CD4-positive, alpha-beta T cell treated with Interleukin-4 for 1 hour (primary cell): ENCODE measurements at places on chromosomes 5 and 9.

DNA sequence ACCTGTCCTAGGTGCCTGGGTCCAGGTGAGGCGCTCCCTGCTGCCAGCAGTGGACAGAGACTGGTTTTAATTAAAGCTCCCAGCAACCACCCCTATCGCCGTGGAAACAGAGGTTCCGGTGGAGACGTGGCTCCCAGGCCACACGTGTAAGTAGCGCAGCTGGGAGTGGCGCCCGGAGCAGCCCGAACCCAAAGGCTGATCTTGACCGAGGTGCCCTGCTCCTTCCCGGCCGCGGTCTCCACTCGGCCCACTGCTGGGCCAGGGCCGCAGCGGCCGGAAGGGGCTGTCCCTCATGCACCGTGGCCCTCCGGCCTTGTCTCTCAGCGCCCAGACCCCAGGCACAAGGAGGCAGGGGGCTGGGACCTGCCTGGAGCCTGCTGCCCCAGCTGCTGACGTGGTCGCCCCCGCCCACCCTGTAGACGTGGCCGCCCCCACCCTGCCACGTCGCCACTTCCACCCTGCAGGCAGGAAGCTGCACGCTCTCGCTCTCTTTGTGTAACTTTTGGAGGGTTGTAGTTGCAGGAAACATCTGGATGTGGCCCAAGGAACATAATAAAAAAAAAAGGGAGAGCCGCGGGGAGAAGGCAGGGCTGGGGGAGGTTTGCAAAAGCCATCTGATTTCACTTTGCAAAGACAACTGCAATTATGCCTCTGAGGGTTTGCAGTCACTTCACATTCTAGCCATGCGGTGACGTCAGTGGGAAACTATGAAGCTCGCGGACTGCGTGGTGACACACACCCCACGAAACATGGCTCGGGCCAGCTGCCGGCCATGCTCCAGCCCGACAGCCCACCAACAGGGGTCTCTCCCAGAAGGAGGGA, 129.9 kb downstream of the RXRA start:
- peak; percentile 84 for DNase-seq

DNA sequence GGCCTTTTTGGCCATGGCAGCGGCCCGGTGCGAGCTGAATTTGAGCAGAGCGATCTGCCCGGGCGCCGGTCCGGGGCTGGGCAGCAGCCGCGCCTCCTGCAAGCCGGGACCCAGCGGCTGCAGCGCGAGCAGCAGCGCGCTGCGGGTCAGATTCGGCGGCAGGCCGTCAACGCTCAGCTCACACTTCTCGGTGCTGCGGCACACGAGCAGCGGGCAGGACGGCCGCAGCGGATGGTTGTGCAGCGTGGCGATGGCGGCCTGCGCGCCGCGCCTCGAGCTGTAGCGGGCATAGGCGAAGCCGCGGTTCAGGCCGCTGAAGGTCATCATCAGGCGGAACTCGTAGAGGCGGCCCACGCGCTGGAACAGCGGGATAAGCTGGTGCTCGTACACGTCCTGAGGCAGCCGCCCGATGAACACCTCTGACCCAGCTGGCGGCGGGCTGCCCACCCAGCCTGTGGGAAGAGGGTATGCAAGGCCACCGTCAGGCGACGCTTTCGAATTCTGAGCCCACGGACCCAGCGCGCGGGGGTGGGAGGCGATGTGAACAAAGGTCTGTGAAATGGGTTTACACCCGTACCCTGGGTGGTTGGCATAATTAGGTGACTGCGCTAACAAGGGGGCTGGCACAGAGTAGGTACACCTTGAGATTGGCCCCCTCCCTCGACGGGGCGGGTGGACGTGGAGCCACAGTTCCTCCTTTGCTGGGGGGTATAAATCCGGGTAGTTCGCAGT, 755 bp downstream of the DND1 start:
- no peak for DNase-seq

- no peak for DNase-seq
These were observed 22.5 kb downstream of the ZNF618 start for GRCh38 chr9:113898596-113898995.

DNA sequence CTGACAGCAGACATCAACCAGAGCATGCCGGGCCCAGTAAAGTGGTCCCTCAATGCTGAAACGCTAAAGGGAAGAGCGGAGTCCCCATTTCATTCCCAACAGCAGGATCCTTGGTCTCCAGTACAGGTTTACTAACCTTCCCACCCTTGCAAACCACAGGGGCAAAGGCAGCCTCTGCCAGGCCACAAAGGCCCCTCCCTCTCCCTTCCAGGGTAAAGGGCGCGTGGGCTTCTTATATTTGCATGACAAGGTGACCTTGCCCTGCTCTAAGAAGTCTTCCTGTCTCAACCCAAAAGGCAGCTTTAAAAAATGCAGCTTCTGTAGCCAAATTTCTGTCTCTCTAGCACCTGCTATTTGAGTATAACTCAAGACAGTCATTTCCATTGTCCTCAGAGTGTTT, 131.5 kb upstream of the PTCH1 start:
- DNase-seq, result no peak

- no peak for DNase-seq
These were observed 257.4 kb upstream of the TRPC7 start for GRCh38 chr5:136622747-136623146.

GRCh38 chr9:127937056-127937387, 632 bp downstream of the DPM2 start:
- no peak for DNase-seq

GRCh38 chr9:133803028-133803585, 65.0 kb upstream of the SARDH start:
- DNase-seq, result no peak

DNA sequence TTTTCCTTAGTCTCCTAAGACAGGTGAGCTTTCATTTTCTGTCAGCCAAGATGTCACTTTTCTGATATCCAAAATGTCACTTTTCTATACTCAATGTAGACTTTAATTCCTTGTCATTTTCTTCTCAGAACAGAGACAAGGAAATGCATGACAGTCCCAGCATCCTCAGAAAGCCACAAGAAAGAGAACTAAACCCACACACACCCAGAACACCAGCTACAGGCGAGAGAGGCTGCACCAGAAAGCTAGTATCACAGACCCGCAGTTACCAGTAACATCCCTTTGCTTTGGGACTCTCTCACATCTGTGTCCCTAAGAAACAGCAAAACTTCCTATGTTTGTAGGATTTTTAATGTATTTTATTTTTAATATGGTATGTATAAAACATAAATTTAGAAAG, 17.1 kb downstream of the TRMO start:
- DNase-seq, result peak; percentile 67

GRCh38 chr5:40677456-40677855, 2.3 kb upstream of the PTGER4 start:
- no peak for DNase-seq

DNA sequence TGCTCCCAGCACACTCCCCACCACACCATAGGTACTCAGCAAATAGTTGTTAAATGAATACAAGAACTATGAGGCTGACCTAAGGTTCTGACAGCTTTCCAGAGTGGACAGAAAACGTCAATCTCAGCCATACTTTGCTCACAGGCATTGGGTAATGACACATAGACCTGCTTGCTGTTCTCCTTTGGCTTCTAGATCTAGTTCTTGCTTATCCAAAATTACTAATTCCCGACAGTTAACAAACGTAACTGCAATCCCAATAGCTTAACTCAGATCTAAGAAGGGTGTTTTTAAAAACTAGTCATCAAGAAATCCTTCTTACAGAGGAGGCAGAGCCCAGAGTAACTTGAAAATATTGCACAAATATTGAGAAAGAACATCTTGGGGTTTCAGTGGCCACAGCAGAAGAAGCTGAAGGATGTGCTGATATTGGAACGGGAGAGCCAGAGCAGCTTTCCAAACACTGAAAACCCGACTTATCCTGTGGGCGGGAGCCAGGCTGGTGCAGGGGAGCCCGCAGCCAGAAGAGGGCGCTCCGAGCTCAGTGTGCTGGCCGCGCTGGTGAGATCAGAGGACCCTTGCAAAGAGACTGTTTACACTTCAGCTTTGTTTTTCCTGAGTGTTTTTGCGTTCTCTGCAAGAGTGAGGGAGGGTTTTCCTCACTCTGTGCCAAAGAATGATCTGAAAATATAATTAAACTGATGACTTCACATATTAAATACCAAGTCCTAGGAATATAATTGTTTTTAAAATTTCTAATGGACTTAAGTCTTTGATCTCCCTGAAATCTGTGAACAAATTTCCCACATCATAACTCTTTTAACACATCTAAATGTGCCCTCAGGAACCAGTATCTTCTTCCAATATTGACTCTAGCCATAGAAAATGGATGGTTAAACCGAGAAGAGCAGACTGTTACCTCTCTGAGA, 30.3 kb downstream of the FGF1 start:
- peak; percentile 51 for DNase-seq

DNA sequence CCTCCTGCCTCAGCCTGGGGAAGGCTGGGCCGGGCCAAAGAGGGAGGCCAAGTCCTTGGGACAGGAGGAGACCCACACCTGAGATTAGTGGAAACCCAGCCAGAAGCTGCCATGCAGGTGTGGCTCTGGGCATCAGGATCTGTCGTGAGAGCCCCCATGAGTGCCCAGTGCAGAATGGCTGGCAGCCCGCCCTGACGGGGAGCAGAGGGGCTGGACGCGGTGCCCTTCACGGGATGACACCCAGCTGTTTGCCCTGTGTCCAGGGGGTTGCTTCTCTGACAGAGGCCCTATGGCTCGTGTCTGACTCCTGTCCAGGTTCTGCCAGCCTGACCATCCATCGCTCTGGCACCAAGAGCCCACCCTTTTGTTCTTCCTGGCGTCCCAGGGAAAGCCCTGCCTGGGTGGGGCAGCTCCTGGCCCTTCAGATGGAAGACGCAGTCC, 8.5 kb downstream of the DIPK1B start:
- no peak for DNase-seq

GRCh38 chr5:56607074-56607473, 208.3 kb upstream of the MAP3K1 start:
- no peak for DNase-seq

DNA sequence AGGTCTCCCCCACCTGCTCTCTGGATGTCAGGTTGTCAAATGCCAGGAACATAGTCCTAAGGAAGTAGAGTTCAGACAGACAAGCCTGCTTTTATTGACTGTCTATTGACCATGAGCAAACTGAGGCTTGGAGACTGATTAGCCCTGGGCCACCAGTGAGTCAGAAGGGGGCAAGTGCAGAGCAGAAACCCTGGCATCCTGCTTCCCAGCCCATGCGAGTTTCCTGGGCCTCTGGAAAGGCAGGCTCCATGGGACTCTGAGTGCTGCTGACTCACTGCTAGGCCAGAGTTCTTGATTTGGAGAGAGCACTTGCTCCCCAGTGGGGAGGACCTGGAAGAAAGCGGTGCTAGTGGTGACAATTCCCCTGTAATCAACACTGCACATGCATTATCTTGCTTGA, 2.8 kb upstream of the HBEGF start:
- DNase-seq, result no peak

DNA sequence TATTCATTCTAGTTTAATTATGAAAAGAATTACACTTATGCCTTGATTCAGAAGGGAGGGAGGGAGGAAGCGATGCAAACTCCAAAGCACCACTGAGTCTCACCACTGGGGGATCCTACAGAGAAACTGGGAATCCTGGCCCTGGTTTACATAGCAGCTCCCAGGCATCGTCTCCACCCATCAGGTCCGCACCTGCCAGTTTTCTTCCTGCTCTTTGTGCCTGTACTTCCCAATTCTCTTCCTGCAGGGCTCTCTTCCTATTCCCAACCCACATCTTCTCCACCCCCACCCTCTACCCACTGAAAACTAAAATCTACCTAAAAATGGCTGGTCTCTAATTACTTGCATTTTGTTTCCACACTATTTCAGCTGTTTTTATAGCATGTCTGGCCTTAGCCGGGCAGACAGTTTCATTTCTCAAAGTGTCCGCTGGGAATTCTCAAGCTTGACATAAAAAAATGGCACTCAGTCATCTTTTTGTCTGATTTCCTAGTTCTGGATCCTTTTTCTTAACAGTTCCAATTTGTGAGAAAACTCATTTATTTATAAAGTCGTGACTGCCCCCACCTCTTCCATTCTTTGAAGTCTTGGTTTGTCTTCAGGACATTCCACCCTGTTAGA, 1.6 kb upstream of the TNIP1 start:
- no peak for DNase-seq

DNA sequence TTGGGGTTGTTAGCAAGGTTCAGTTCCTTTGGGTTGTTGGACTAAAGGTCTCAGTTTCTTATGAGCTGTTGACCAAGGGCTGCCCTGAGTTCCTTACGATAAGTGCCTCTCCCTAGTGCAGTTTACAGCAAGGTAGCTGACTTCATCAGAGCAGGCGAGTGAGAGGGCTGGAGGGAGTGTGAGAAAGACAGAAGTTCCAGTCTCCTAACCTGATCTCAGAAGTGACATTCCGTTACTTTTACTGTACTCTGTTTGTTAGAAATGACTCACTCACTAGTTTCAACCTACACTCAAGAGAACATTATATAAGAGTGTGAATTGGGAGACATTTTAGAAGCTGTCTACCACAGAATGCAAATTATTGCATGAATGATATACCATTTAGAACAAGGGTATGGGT, 21.2 kb upstream of the IL31RA start:
- DNase-seq, result no peak

DNA sequence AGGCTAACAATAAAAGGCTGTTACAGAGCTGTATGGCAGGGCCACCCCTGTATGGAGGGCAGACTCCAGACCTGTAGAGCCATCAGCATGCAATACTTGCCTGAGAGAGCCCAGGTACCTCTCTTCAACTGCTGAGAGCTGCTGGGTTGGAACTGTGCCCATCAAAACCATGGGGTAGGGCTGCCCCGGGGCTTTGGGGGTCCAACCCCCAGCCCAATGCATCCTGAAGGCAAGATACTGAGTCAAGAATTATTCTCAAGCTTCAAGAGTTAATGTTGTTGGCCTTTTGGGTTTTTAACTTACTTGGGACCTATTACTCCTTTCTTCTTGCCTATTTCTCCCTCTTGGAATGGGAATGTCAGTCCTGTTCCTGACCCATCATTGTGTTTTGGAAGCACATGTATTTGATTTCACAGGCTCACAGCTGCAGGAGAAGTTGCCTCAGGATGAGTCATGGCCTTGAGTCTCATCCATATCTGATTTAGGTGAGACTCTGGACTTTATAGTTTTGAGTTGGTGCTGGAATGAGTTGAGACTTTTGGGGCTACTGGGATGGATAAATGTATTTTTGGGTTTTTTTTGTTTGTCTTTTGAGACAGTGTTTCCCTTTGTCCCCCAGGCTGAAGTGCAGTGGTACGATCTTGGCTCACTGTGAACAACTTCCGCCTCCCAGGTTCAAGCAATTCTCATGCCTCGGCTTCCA, 21.0 kb upstream of the CDK7 start:
- no peak for DNase-seq

GRCh38 chr5:68661237-68661636, 432.6 kb upstream of the SLC30A5 start:
- DNase-seq, result no peak

GRCh38 chr5:53031695-53032096, 42.5 kb downstream of the ITGA2 start:
- DNase-seq, result peak; percentile 31

- DNase-seq, result no peak
These were observed 134.2 kb upstream of the RGMB start for GRCh38 chr5:98639274-98639673.
